ENCODE measurements at places on chromosomes 4 and X. TPM values are rescaled to one million over a fixed set of nuclear protein-coding genes. Genes with fewer than 3 reads are reported as not detected.

- no peak for DNase-seq
These were observed 48.6 kb upstream of the HGFAC start for GRCh38 chr4:3393171-3393570.

DNA sequence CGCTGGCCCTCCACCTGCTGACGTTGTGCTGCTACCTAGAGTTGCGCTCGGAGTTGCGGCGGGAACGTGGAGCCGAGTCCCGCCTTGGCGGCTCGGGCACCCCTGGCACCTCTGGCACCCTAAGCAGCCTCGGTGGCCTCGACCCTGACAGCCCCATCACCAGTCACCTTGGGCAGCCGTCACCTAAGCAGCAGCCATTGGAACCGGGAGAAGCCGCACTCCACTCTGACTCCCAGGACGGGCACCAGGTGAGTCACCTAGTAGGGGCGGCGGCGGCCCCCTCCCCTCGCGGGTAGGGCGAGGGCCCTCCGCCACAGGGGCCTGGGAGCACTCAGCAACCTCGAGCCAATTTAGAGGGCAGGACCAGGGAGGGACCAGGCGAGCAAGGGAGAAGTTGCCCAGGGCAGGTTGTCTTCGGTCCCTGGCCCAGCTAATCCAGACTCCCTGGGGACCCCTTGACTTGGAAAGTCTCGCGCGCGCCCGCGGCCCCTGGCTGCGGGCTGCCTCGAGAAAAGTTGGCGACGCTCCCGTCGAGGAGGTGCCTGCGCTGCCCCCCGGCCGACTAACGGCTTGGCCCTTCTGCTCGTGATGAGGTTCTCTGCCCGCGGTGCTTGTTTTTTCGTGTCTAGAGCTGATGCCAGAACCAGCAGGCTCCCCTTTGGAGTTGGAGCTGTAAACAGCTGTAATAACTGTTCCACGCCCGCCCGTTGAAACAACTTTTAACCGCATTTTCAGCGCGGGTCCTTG, 717 bp downstream of the EDA start:
- no peak for DNase-seq

DNA sequence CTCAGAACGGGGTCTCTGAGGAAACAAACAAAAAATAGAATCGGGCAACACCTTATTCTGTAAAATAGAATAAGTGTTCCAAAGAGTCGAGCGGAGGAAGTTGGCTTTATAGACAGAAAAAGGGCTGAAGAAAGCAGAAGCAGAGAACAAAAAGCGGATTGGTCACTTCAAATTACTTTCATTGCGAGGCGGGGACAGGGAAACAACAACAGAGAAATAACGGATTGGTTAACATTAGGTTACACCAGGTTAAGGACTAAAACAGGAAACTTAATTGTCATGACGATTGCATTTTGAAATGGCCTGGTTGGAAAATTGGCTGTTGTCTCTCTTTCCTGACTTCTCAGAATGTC, 433 bp upstream of the COQ2 start:
- DNase-seq: no peak

DNA sequence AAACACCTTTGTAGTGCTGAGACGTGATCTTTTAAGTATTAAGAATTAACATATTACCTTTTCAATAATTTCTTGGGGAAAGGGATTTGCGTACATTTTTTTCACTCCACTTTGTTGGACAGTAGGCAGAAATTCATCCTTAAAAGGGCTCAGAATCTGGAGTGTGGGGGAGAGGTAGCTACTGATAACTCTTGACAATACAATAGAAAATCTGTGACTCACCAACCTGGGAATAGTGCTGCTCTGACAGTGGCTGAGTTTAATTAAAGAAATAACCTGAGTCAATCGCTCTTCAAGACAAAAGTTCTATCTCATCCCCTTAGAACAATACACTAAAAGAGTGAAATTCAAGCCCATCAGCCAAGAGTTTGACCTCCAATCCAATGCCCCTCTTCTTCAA, 60.2 kb downstream of the SLC9A7 start:
- DNase-seq: no peak

DNA sequence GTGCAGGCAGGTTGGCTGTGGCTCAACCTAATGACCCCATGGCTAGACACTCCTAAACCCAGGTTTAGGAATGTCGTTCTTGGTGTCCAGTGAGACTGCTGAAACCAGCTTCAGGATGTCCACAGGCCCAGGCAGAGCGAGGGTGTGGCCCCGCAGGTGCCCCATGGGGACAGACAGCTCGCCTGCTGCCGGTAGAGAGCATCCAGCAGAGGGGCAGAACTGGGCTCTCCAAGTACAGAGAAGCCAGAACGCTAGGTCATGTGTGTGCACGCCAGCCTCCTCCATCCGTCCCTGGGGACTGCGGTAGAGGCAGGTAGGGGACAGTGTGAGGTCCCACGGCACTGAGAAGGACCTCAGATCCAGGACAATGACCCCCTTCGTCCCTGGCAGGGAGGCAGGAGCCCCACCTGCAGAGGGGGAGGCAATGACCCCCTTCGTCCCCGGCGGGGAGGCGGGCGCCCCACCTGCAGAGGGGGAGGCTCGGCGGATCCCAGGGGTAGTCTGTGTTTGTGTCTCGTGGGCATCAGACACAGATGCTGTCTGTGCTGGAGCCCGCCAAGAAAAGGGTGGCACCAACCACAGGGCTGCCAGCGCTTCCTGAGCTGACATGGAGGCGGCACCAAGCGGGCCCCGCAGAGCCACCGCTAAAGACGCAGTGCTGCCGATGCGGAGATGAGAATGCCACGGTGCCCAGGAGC, 118.4 kb downstream of the FAM53A start:
- no peak for DNase-seq

DNA sequence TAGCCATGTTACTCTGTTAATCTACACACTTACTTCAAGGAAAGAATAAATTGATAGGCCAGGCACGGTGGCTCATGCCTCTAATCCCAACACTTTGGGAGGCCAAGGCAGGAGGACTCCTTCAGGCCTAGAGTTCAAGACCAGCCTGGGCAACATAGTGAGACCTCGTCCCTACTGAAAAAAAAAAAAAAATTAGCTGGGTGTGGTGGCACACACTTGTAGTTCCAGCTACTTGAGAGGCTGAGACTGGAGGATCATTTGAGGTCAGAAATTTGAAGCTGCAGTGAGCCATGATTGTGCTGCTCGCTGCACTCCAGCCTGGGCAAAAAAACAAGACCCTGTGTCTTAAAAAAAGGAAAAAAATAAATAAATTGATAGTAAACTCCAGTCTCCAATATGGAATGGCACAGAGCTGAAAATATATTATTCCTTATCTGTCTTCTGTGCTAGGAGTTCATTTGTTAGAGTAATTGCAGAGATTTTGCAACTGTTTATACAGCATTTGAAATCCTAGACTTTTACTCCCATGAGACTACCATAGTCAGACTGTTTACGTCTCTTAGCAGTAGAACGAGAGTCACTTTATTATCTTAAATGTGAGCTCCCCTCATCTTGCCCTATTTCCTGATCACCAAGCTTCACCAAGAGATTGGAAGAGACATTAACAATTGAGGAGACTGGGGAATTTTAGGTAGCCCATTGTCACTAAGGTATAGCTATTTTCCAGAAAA, 18.8 kb upstream of the TMEM131L start:
- DNase-seq: no peak

GRCh38 chrX:53713987-53714579, 27.6 kb upstream of the HUWE1 start:
- DNase-seq: no peak

DNA sequence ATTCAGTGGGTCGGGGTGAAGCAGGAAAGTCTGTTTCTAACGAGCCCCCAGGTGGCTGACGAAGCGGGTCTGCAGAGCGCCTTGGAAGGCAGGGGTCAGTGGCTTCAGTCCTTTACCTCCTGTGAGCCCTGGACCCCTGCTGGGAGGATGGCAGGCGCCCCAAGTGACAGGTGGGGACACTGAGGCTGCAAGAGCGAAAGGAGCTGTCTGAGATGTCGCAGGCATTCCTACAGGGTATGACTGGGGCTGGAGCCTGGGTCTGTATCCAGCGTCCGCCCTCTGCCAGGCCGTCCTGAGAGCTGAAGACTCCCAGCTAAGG, 103.1 kb downstream of the PSAPL1 start:
- no peak for DNase-seq

DNA sequence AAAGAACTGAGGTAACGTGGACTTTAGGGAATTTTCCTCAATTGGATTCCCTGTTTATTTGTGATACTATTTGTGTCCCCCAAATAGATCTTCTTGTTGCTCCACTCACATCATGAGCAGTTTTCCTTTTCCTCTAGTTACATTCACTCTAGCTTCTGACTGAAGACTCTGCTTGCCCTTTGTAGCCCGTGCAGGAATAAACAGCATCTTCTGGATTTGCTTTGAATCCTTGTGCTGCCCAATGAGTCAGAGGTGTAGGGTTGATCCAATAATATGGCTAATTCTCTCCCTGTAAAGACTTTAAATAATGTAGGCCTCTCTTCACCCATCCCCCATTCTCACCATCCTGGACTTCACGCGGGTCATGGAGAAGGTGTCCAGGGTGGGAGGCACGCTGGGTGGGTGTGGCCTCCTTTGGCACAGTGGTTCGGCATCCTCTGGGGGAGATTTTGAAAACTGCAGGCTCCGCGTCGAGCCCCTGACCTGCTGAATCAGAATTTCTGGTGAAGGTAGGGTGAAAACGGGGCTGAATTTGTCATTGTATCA, 9.0 kb downstream of the HAND2 start:
- no peak for DNase-seq

DNA sequence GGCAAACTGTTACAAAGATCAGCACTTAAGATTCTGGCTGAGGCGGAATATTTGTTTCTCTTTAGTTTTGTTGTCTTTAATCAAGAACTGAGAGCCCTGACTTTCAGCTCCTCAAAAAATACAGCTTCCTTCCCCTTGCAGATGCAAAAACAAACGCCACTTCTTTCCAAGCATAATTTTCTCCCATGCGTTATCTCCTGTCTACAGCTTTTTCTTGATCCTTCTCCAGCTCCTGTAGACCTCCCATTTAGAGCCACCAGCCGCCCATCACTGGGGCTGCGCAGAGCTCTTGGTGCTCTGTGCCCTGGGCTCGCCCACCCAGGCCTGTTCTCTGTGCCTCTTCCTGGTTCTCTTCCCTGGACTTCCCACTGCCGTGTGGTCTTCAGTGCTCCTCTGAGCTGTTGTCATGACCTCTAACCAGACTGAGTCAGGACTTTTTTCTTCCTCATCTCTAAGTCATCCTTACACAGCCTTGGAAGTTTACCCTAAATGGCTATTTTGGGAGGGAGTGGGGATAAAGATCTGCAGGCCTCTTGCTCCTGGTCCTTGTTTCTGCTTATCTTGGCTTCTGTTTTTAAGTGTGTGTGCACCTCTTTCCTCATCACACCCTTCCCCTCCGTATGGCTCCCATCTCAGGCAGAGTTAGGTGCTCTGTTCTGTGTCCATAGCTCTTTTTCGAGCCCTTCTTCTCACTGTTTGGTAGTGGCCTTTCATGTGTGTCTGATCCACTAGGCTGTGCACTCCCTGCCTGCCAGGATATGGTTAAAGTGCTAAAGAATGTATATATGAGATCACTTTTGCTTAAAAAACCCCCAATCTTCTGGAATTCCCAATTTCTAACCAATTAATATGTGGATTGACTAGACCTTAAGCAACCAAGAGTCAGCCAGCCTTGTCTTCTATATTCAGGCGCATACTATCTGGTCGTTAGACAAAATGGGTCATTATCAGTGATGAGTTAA, 122.5 kb downstream of the PTTG2 start:
- no peak for DNase-seq

DNA sequence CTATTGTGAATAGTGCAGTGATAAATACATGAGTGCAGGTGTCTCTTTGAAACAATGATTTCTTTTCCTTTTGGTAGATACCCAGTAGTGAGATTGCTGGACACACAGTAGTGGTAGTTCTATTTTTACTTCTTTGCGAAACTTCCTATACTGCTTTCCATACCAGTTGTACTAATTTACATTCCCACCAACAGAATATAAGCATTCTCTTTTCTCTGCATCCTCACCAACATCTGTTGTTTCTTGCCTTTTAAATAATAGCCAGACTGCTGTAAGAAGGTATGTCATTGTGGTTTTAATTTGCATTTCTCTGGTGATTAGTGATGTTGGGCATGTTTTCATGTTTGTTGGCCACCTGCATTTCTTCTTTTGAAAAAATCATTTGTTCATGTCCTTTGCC, 105.9 kb downstream of the COL4A6 start:
- DNase-seq: no peak

DNA sequence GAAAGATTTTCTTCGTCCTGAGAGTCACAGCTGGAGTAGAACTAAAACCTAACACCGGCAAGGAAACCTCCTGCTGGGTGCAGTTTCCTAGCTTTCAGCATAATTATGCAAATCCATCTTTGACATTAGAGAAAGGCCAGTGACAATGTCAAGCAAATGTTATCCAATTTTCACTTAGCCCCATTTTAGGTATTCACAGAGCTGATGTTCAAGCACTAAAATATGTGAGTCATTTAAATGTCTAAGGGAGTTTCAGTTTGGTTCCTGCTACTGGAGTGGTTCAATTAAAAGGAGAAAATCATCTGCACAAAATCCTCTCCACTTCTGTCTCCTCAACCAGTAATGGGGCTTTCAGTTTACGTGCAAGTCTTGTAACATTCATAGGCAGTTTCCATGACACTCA, 37.1 kb upstream of the AMOT start:
- DNase-seq: no peak

- DNase-seq: no peak
These were observed 89.9 kb upstream of the DHX15 start for GRCh38 chr4:24674279-24674678.

- DNase-seq: no peak
These were observed 96.4 kb downstream of the POLA1 start for GRCh38 chrX:24790166-24790565.

GRCh38 chr4:140653718-140654494, 85.1 kb upstream of the UCP1 start:
- no peak for DNase-seq

DNA sequence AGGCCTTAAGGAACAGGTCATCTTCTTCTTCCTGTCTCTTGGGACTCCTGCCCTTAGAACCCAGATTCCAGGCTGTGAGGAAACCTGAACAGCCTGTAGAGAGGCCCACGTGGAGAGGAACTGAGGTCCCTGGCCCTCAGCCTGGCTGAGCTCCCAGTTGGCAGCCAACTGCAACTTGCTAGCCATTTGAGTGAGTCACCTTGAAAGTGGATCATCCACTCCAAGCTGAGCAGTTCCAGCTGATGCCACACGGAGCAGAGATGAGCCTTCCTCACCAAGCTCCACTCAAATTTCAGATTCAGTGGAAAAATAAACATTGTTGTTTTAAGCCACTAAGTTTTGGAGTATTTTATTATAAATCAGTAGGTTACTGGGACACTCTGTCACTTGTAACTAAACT, 392.5 kb downstream of the BCOR start:
- no peak for DNase-seq

- DNase-seq: no peak
These were observed 107.5 kb downstream of the GUCY2F start for GRCh38 chrX:109374262-109374960.

POLA1 gene
- 42.5 TPM for total RNA-seq

PRICKLE3 gene
- total RNA-seq: 13.3 TPM

HMX1 gene
- not detected for total RNA-seq

GC gene
- not detected for total RNA-seq

HS3ST1 gene
- 0.35 TPM for total RNA-seq

PLAC8 gene
- total RNA-seq: 17.8 TPM

EGF gene
- total RNA-seq: not detected

MED12 gene
- total RNA-seq: 49.3 TPM

PABPC4L gene
- total RNA-seq: not detected

IL1RAPL2 gene
- not detected for total RNA-seq
